Body of pancreas (tissue), 4 donors: ENCODE measurements at places on chromosomes 3 and 15.

GRCh38 chr3:193046371-193046770, 128.7 kb upstream of the MB21D2 start:
- no peak for DNase-seq
- H3K27me3 ChIP-seq = no peaks in the 10 kb centered on the region
- no peak overlapping the region for H3K27ac ChIP-seq
- H3K4me3 ChIP-seq = no peak overlapping the region
- H3K4me1 ChIP-seq = no peaks in the 10 kb centered on the region

GRCh38 chr3:112736805-112737566, 96.0 kb upstream of the CCDC80 start:
- H3K36me3 ChIP-seq = no peaks in the 10 kb centered on the region
- no peak overlapping the region for H3K27ac ChIP-seq
- no peaks in the 10 kb centered on the region for H3K4me1 ChIP-seq
- H3K4me3 ChIP-seq = no peak overlapping the region

DNA sequence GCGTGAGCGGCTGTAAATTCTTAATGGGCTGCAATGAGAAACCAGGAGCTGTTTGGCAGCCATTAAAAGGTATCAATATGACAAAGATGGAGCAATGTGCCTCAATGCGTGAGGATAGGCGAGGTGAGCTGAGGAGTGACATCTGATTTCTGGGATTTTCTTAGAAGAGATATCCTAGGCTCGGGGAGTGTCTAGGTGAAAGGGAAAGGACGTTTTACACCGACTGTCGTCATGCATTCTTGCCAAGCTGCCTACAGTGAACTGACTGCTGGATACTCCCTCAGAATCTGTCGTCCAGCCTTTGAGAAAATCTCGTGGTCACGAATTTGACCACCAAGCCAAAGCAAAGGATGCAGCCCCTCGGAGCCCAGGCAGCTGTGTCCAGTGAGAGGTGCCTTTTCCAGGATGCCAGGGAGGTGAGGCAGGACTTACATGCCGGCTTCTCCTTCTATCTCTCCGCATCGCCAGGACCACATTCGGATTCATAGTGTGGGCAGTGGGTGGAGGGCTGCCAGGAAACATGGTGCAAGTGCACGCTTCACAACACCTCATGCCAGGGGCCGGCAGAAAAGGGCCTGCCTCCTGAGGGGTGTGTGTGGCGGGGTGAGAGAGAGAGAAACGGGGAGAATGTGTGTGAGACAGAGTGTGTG, 80.3 kb upstream of the ABHD17C start:
- no peaks in the 10 kb centered on the region for H3K27me3 ChIP-seq
- H3K4me3 ChIP-seq = no peak overlapping the region
- DNase-seq = no peak
- H3K36me3 ChIP-seq = no peaks in the 10 kb centered on the region
- H3K4me1 ChIP-seq = peaks cover 14% of the 10 kb centered on the region
- H3K27ac ChIP-seq = no peak overlapping the region

DNA sequence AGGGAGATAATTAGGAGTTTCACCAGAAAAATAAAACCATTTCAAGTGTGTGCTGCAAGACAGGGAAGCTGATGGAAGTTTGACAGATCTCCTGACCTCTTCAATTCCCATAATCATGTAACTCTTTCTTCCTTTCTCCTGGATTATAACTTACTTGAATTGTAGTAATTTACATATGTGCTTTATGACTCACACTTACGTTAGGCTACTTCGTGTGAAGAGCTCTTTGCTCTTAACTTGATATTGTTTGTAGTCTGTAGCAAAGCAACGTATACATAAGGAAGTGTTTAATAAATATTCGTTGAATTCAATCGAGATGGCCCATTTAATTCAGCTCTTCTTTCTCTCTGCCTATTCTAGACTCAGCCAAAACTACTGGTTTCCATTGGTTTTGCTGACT, 23.5 kb downstream of the ROBO2 start:
- no peak overlapping the region for H3K4me3 ChIP-seq
- no peak for DNase-seq
- no peaks in the 10 kb centered on the region for H3K4me1 ChIP-seq
- no peaks in the 10 kb centered on the region for H3K36me3 ChIP-seq
- no peak overlapping the region for H3K27ac ChIP-seq
- no peaks in the 10 kb centered on the region for H3K27me3 ChIP-seq

- DNase-seq = no peak
- H3K27me3 ChIP-seq = no peaks in the 10 kb centered on the region
- no peak overlapping the region for H3K27ac ChIP-seq
- H3K4me1 ChIP-seq = no peaks in the 10 kb centered on the region
- H3K36me3 ChIP-seq = no peaks in the 10 kb centered on the region
- H3K4me3 ChIP-seq = no peak overlapping the region
These were observed 16.4 kb upstream of the ST8SIA2 start for GRCh38 chr15:92377083-92377789.
